Ascending aorta (tissue), 2 donors: ENCODE measurements at places on chromosomes 2 and 18.
A peak's percentile ranks its signal among the peaks of the same experiment; 100 is the strongest.

DNA sequence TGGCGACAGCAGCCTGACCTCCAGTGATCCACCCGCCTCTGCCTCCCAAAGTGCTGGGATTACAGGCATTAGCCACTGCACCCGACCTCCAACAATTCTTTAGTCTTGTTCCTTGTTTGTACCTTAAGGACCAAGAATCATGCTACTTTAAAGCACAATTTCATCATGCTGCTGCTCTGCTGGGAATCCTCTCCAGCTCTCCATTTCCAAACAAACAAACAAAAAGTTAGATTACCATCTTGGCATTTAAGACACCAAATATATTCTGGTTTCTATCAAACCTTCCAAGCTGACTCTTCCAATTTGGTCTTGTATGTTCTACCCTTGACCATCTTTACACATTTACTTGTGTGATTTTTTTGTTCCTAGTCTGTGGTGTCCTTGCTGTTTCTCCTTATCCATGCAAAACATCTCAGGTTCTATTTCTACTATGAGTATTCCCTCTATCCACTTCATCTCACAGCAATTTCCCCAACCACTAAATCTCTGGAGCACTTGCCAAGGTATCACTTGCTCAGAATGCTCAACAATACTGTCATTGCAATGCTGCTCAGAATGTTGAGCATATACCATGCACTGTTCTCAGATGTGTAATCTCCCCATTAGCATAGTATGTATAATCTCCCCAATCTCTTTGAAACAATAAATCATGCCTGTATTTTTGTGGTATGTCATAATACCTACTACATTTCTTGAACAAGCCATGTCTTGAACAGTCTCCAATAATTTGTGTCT, 73.2 kb upstream of the GALNT5 start:
- H3K4me1 ChIP-seq: no peaks in the 10 kb centered on the region
- H3K4me3 ChIP-seq: no peak overlapping the region
- H3K27me3 ChIP-seq: no peaks in the 10 kb centered on the region
- H3K27ac ChIP-seq: no peak overlapping the region
- H3K36me3 ChIP-seq: no peaks in the 10 kb centered on the region

DNA sequence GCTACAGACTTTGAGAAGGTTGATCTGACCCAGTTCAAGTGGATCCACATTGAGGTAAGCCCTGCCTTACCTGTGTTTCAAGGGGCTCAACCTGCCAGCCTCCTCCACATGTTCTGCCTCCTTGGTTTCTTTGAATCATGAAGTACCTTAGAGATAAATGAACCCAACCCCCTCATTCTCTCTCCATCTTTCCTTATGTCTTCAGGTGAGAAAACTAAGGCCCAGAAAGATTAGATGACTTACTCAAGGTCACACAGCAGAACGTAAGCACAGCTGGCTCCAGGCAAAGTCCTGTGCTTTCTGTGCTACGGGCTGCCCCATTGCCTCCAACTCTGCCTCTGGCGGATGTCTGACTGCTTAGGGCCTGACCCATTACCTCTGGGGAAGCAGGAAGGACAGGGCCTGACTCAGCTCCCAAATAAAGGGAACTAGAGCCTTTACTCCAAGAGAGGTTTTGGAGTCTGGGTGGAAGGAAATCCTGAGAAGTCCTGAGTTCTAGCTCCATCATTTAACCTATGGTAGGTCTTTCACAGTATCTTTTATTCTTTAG, 10.3 kb downstream of the KHK start:
- no peaks in the 10 kb centered on the region for H3K27me3 ChIP-seq
- peaks cover 10% of the 10 kb centered on the region for H3K4me1 ChIP-seq
- no peak overlapping the region for H3K4me3 ChIP-seq
- H3K36me3 ChIP-seq: peaks cover 4% of the 10 kb centered on the region

DNA sequence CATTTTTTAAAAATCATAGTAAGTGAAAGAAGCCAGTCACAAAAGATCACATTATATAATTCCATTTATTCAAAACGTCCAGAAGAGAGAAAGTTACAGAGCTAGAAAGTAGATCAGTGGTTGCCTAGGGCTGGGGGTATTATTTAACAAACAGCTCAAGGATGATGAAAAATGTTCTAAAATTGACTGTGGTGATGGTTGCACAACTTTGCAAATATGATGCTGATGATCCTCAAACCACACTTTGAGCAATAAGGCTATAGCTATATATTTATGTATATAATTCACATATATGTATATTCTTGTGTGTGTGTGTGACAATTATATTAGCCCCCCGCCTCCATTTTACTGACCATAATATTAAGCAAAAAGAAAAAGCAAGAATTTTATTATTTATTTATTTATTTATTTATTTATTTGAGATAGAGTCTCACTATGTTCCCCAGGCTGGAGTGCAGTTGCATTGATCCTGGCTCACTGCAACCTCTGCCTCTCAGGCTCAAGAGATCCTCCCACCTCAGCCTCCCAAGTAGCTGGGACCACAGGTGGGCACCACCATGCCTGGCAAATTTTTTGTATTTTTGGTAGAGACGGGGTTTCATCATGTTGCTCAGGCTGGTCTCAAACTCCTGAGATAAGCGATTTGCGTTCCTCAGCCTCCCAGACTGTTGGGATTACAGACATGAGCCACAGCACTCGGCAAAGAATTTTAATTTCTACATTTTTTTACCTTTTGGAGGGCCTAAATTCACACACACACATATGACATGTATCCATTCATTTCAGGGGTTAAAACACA, 1.9 kb downstream of the WDR12 start:
- no peak overlapping the region for H3K27ac ChIP-seq
- H3K36me3 ChIP-seq: peaks cover 7% of the 10 kb centered on the region
- H3K4me3 ChIP-seq: no peak overlapping the region
- H3K4me1 ChIP-seq: peaks cover 11% of the 10 kb centered on the region

DNA sequence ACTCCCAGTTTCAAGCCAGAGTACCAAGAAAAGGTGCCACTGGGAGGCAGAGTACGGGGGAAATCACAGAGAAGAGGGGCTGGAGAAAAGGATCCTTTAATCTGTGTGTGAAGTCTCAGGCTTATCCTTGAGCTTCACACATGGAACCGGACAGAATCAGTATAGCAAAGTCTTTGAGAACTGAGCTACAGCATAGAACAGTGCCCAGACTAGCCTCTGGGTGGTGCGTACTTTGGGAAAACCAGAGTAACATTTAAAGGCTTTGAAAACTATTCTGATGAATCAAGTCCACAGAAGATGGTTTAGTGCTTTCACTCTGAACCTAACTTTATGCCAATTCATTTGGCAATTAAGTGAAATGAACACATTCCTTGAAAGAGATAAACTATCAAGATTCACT, 83.1 kb downstream of the BABAM2 start:
- H3K27me3 ChIP-seq: no peaks in the 10 kb centered on the region
- no peaks in the 10 kb centered on the region for H3K36me3 ChIP-seq
- no peak overlapping the region for H3K27ac ChIP-seq
- H3K4me1 ChIP-seq: no peaks in the 10 kb centered on the region

DNA sequence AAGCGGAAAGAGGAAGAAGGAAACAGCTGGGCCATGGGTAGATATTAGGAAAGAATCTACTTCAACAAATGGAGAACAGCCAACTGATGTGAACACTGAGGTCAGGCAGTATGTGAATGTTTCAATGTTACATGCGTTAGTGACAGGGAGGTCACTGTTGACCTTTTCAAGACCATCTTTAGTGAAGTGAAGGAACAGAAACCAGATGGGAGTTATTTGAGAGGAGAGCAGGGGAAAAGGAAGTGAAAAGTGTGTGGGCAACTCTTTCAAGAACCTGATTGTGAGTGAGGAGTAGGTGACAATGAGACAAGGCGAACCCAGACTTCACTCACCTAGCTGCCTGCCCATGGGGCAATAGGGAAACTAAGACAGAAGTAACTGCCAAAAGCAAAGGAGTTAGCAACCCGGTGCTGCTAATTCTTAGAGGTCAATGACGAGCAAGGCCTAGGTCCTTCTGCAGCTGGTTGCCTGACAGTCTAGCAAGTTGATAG, 67.0 kb downstream of the SP3 start:
- H3K4me1 ChIP-seq: no peaks in the 10 kb centered on the region
- no peak overlapping the region for H3K4me3 ChIP-seq
- no peak overlapping the region for H3K27ac ChIP-seq
- no peak for DNase-seq

- H3K4me3 ChIP-seq: peak overlapping the region; percentile 31
- no peaks in the 10 kb centered on the region for H3K27me3 ChIP-seq
- no peaks in the 10 kb centered on the region for H3K36me3 ChIP-seq
- DNase-seq: no peak
- no peaks in the 10 kb centered on the region for H3K4me1 ChIP-seq
- no peak overlapping the region for H3K27ac ChIP-seq
Measured at GRCh38 chr2:7430869-7431641, 513.8 kb downstream of the RNF144A start.
